ENCODE measurements at places on chromosomes 16 and 17.
A peak's percentile ranks its signal among the peaks of the same experiment; 100 is the strongest.

- peak; percentile 85 for DNase-seq
Observed at GRCh38 chr16:24685539-24686432, 43.7 kb upstream of the TNRC6A start.

GRCh38 chr17:15945527-15946191 is 729 bp downstream of the ADORA2B start:
- no peak for DNase-seq

- DNase-seq = no peak
Observed at GRCh38 chr17:19365833-19366636, 3.5 kb upstream of the B9D1 start.

GRCh38 chr16:31090540-31090939 is 1.8 kb upstream of the PRSS53 start:
- peak; percentile 49 for DNase-seq

DNA sequence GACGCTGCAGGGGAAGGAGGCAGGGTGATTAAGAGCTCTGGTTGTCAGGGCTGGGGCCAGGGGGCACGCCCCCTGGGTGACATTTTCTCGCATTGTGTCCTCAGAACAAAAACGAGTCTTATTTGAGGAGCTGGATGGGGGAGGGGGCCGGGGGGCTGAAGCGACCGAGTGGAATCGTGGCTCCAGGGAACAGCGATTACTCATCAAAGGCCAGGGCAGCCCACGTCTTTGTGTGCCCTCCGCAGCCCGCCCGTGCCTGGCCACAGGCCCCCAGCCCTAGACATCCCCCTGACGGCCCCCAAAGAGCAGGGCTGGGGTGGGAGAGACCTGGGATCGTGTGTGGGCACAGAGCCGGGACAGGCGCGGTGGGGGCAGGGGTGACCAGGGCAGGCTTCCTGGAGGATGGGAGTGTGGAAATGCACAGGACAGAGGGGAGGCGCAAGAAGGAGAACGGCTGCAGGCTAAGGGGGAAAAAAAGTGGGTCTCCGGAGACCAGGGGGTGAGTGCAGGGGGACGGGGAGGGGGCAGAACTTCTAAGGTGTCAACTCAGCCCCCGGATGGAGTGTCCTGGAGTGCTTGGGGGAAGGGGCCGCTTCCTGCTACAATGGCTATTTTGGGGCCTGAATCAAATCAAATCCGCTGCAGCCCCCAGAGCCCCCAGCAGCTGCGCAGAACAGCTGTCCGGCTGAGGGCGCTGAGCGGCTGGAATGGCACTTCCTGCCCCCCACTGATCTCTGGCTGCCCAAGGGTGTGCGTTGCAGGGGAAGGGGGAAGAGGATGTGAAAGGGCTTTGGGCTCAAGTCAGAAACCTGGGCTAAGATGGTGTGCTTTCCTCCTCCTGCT is 24.0 kb upstream of the PHB1 start:
- no peak for DNase-seq

DNA sequence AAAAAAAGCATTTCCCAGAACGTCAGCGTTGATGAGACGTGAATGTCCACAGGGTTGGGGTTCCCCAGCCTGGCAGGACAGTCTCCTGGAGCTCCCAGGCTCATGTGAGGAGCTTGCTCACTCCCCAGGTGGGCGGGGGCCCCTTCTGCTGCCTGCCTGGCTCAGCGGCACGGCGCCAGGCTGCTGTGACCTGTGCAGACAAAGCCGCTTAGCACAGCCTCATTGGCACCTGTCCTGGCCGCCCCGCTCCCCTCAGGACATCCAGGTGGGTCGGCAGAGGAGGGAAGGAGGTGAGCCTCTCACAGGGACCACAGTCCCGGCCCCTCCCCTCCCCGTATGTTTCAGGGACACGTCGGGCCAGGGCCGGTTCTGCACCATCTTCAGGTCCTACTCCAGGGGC is 12.9 kb upstream of the WFIKKN1 start:
- DNase-seq = no peak

DNA sequence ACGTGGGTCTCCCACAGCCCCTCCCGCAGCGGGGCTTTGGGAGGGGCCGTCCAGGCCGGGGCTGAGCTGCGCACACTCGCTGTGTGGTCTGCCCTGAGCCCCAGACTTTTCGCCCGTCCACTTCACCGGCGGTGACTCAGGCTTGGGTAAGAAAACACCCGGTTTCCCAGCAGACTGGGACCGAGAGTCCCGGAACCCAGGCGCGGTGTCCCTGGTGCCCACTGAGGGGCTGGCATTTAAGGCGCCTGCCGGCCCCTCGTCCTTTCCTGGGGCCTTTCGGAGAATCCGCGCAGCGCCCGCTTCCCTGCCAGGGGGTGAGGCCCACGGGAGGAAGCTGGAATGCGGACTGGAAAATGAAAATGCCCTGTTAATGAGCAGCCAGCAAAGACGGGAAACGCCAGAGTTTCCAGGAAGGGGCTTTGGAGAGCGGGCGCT is 100.3 kb downstream of the C16orf95 start:
- peak; percentile 43 for DNase-seq

- peak; percentile 84 for DNase-seq
Observed at GRCh38 chr17:37490638-37491614, 1.2 kb downstream of the DUSP14 start.

GRCh38 chr17:46979147-46979863 is at the start of gene RPRML:
RPRML (minus strand) TSS chr17:46979253; CDS start chr17:46979007, 246 bp downstream.
- DNase-seq = no peak

DNA sequence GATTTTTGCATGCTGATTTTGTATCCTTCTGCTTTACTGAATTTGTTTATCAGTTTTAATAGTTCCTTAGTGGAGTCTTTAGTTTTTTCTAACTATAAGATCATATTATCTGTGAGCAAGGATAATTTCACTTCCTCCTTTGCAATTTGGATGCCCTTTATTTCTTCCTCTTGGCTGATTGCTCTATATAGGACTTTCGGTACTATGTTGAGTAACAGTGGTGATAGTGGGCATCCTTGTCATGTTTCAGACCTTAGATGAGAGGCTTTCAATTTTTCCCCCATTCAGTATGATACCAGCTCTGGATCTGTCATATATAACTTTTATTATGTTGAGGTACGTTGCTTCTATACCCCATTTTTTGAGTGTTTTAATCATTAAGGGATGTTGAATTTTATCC is 224.5 kb upstream of the CNTNAP4 start:
- DNase-seq = no peak

DNA sequence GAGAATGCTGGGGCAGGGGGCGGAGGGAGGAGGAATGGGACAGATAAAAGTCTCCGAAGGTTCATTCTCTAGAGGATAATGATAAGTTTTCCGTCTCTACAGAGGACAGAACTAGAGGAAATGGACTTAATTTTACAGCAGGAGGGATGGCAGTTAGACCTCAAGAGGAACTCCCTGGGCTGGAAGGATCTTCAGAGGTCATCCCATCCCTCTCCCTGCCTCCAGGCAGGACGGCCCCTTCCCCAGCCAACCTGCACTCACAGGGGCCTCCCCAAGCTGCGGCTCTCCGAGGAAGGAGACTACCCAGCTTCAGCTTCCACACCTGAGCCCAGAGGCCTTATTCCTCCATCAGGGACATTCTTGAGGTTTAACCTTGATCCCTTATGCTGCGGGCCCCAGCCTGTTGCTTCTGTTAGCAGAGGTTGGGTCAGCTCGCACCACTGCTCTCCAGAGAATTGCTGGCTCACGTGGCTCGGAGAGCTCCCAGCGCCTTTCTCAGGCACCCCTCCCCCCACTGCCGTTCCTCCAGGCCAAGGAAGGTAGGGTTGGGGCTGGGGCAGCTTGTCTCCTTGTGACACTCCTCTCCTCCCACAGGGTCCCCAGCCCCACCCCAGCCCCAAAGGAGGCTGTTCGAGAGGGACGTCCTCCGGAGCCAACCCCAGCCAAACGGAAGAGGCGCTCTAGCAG is 8.5 kb downstream of the ELOB start:
- no peak for DNase-seq

DNA sequence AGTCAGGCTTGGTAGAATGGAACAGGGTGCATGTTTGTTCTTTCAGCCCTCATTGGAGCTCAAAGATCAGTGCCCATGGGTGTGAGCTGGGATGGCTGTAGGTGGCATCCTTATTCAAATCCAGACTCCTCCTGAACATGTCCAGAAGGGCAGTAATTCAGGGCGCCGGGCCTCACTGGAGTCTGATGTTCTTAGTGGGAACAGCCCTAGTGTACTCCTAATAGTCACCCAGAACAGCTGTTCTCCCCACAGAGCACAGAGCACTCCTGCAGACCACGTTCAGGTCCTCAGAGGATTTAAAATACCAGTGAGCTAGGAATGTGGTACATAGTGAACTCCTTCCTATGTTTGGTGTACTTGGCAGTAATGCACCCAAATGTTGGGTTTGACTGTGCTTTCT is 96.2 kb downstream of the BANP start:
- no peak for DNase-seq

GRCh38 chr16:22787466-22788192 is 26.3 kb upstream of the HS3ST2 start:
- no peak for DNase-seq

DNA sequence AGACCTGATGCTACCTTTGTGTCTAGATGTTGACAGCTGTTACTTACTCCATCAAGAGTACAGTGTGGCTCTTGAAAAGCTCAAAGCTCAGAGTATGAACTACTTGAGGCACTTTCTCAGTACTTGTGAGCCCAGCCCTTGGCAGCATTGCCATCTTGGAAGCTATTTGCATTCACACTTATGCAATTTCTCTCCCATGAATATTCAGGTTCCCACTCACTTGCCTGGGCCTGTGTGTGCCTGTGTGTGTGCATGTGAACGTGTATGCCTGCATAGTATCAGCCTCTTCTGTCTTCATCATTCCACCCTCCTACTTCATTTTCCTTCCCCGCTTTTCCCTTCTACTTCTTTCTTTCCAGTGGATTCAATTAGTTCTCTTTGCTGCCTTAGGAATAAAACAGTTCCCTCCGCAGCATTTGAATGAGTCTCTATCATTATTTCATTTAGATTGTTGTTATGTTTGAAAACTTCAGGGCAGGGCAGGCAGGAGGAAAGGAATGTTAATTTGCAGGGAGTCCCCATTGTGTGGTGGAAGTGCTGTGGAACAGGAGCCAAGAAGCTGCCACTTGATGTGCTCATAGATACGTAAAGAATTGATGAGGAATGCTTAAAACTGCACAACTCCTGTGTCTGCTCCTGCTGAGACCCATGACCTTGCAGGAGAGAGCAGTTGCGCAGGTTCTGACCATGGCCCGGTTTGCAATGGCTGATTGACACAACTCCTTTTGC is 58.9 kb downstream of the HS3ST4 start:
- DNase-seq = no peak

- no peak for DNase-seq
Observed at GRCh38 chr17:73307130-73307529, 4.7 kb downstream of the CDC42EP4 start.

GRCh38 chr16:73279451-73279850 is 231.5 kb upstream of the ZFHX3 start:
- DNase-seq = no peak

DNA sequence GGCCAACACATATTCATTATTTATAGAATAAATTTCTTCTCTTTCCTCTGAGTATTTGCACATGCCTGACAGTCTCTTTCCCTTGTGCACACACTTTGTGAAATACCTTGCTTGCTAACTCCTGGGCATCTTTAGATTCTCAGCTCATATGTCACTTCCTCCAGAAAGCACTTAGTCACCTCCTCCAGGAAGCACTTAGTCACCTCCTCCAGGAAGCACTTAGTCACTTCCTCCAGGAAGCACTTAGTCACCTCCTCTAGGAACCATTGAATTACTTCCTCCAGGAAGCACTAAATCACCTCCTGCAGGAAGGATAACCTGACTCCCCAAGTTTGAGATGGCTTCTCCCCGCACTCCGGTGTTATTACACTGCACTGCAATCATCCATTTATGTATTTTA is 462.5 kb upstream of the EEF2KMT start:
- no peak for DNase-seq

DNA sequence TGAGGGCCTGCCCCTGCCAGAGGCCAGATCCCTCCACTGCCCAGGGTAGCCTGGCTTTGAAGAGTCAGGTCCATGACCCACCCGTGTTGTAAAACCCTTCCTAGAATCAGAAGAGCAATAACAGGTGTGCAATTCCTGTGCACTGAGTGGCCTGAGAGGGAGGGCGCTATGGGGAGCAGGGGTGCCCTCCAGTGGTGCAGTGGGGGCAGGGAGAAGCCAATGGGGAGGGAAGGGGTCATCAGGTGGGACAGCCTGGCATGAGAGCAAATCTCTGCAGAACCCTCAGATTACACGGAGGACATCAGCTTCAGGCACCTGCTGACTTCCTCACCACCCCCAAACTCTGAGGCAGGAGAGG is 72.9 kb upstream of the ZNF469 start:
- no peak for DNase-seq

DNA sequence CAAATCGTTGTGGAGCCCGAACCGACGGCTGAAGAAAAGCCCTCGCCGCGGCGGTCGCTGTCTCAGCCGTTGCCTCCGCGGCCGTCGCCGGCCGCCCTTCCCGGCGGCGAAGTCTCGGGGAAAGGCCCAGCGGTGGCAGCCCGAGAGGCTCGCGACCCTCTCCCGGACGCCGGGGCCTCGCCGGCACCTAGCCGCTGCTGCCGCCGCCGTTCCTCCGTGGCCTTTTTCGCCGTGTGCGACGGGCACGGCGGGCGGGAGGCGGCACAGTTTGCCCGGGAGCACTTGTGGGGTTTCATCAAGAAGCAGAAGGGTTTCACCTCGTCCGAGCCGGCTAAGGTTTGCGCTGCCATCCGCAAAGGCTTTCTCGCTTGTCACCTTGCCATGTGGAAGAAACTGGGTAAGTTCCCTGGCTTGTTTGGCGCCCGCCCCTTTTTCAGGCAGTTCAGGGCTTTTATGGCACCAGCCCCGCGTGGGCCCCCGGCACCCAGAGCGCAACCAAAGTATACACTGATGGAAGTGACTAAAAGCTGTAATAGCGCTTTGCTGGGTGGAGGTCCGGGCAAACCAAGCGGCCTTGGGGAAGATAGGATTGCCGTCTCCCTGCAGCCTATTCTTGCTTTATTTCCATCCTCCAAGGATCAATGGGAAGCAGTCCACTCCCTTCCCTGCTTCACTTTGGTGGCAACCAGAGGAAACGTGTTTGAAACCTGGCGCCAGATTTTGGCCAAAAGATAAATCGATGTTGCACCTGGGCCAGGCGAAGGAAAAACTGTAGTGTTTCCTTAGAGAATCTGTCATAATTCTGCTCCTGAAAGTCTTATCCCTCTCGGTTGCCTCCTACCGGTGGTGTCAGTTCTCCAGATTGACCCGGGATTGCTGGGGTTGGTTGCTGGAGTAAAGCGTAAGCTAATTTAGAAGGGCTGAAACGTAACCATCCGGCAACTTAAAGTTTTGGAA is 775 bp downstream of the PPM1D start:
- peak; percentile 88 for DNase-seq

DNA sequence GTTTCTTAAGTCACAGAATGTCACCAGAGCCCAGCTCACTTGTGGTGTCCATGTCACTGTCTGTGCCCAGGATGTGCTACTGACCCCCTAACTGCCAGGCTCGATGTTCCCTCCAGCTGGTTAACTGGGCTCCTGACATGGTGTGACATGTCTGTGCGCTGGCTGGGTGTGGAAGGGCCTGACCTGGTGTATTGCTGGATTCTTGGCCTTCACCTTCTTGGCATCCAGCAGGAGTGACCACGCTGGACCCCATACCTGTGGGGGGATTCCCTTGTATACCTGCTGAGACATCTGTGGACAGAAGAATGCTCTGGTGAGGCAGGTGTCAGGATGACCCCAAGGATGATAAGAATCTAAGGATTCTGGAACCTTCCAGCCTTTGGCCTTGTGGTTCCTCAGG is 1690.1 kb downstream of the TP53TG3F start:
- DNase-seq = no peak

- DNase-seq = no peak
Observed at GRCh38 chr16:48912360-48912759, 302.4 kb upstream of the N4BP1 start.

GRCh38 chr17:28545787-28546415 is 6.5 kb downstream of the UNC119 start:
- no peak for DNase-seq
